ENCODE measurements at places on chromosomes 11 and 22.

DNA sequence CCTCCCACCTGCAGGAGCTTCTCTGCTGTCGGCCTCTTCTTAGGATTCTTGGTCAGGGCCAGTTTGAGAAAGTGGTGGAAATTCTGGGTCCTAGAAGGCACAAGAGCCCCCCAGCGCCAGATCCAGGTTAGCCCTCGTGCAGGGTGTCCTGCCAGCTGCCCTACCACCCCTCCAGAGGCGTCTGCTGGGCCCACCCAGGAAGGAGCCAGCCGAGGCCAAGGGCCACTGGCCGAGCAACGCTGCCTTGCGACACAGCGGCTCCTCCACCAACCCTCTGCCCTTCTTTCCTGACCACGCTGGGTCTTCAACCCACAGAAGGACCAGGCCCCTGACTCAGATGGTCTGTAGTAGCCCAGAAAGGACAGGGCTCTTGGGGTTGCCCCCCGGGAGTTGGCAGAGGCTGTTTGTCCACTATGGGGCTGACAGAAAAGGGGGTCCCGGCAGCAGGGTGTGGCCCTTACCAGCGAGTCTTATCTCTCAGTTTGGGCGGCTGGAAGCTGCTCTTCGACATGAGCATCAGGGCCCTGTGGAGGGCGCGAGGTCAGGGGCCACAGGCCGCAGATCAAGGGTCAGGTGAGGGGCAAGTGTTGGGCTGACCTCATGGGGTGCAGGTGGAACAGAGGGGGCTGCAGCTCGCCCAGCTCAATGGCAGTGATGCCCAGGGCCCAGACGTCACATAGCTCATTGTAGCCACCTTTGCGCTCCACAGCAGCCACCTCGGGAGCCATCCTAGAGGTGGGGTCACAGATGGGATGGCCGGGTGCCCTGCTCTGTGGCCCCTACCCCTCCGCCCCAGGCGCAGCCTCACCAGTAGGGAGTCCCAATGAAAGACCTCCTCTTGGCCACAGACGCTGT, 2.5 kb downstream of the MAP4K2 start:
- no peak overlapping the region for H3K27ac ChIP-seq

DNA sequence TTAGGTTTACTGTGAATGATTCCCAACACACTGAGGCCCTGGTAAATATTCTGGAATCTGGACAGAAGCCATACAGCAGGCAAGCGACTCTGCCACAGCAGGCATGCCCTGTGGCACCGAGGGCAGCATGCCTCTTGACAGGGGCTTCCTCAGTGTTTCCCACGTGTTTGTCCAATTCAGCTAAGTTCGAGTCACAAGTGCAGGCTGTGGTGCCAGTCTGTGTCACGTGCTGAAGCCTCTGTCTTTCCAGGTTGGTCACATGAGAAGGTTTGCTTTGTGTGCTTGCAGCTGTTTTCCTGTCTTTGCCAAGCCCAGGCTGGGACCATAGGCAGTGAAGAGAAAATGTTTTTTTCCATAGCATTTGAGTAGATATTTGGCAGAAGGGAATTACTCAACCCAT, 2.4 kb upstream of the PPFIBP2 start:
- H3K4me3 ChIP-seq: no peak overlapping the region
- DNase-seq: no peak
- no peaks in the 10 kb centered on the region for H3K36me3 ChIP-seq

GRCh38 chr22:30640839-30641430, 5.4 kb downstream of the SLC35E4 start:
- H3K4me3 ChIP-seq: no peak overlapping the region
- H3K27me3 ChIP-seq: no peaks in the 10 kb centered on the region
- no peaks in the 10 kb centered on the region for H3K36me3 ChIP-seq

- no peaks in the 10 kb centered on the region for H3K36me3 ChIP-seq
- H3K27me3 ChIP-seq: no peaks in the 10 kb centered on the region
- H3K27ac ChIP-seq: no peak overlapping the region
- no peak for DNase-seq
These were observed 39.4 kb upstream of the TTC12 start for GRCh38 chr11:113274713-113275582.

GRCh38 chr11:74877132-74877531, 71.8 kb downstream of the XRRA1 start:
- H3K27ac ChIP-seq: no peak overlapping the region
- DNase-seq: no peak
- H3K36me3 ChIP-seq: peaks cover 5% of the 10 kb centered on the region

All from pancreas (tissue), 10 donors.